Progenitor cell of endocrine pancreas (in vitro differentiated cells): ENCODE measurements at places on chromosomes 3 and 15.

- no peak for DNase-seq
These were observed 102.6 kb upstream of the GAP43 start for GRCh38 chr3:115520651-115521245.

DNA sequence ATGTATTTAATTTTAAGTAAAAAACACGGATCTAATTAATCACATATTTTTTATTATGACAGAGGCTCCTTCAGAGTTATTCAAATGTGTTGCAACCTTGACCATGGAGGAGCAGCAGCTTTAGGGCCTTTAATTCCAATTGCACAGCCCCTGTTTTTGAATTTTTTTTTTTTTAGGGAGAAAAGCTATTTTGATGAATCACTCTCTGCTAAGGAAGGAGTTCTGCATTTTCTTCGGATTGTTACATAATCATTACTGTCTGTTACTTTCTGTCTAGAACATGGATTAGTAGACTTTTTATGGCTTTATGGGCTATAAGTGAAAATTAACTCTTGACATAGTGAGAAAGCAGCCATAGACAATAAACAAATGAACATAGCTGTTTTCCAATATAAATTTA lies 90.8 kb downstream of the MCTP2 start:
- no peak for DNase-seq

DNA sequence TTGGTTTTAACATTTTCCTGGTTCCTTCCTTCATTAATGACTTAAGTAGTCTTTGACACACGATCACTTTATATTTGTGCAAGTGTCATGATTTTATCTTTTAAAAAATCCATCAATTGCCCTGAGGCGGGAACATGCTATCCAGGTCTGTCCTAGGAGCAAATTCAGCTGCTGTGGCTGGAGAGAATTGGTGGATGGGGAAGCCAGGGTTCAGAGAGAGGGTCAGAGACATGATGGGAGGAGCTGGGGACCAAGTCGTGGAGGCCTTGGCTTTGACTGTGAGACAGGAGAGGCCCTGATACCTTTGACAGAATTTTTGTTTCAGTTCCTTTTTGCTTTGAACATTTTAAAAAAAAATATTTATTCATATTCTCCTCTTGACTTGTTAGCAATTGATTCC lies 89.0 kb downstream of the CHRNA7 start:
- DNase-seq, result no peak

DNA sequence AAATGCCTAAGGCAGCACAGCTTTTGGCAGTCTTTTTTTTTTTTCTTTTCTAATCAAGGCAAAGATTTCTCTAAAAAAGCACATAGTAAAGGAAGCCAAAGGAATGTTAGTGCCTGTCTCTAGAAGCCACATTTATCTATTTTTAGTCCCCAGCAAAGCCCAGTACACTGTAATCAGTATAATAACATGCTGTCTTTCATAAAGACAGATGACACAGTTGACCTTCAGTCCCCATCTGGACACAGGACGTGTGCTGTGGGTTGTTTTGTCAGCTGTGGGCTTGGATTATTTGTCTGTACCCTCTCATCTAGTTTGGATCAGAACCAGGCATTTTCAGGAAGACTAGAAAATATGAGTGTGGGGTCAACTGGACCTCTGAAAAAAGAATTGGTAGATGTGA lies 110.4 kb upstream of the CTNNB1 start:
- DNase-seq, result no peak

DNA sequence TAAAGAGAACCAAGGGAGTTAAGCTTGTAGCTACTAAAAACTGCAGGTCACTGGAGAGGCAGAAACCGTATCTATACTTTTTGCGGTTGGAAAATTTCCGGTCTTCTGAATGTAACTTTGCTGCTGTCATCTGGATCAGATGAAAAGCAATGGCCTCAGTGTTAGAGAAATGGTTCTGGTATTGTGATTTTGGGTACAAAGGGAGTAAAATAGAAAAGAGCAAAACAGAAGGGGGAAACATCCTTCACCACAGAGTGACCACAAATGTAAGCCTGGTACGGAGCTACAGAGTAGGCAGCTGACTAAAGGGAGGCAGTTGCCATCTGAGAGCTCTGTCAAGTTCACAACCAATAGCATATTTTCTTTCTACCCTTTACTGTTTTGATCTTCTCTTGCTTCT lies 5.6 kb downstream of the CD96 start:
- no peak for DNase-seq

- DNase-seq, result no peak
These were observed 40.5 kb downstream of the FILIP1L start for GRCh38 chr3:100073714-100074307.

DNA sequence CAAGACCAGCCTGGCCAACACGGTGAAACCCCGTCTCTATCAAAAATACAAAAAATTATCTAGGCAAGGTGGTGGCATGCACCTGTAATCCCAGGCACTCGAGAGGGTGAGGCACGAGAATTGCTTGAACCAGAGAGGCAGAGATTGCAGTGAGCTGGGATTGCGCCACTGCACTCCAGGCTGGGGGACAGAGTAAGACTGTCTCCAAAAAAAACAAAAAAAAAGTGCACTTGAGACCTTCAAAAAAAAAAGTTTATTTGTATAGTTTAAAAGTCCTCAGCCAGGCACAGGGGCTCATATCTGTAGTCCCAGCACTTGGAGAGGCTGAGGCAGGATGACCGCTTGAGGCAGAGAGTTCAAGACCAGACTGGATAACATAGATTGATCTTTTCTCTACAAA lies 2.1 kb downstream of the PBRM1 start:
- DNase-seq, result no peak

GRCh38 chr3:172140499-172141391 lies 101.4 kb downstream of the FNDC3B start:
- DNase-seq, result no peak

DNA sequence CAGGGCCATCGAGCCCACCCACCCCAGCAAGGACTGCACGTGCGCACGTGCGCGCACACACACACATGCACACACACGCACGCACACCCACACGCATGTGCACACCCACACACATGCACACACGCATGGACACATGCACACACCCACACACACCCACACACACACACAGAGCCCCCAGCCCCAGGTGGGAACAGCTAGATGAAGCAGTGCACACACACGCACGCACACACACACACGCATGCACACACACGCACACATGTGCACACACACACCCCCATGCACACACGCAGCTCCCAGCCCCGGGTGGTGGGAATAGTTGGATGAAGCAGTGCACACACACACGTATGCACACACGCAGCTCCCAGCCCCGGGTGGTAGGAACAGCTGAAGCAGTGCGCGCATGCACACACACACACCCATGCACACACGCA lies 158.6 kb downstream of the XXYLT1 start:
- no peak for DNase-seq

DNA sequence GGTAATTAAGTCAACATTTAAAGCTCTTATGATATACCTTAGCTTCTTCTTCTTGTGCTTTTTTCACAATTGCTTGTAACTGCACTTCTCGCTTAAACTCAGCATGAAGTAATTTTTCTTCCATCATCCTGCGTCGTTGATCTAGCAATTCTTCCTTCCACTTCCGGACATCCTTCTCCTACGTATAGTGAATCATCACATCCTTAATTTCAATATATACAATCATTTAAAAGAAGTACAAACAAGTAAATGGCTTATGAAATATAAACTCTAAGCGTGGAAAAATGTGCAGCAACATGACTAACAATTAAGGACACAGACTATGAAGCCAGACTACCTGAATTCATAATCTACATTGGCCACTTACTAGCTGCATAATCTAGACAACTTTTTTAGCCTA lies 151.4 kb downstream of the SCAPER start:
- DNase-seq, result no peak

GRCh38 chr3:169662843-169663160 lies 710 bp downstream of the MECOM start:
- no peak for DNase-seq

DNA sequence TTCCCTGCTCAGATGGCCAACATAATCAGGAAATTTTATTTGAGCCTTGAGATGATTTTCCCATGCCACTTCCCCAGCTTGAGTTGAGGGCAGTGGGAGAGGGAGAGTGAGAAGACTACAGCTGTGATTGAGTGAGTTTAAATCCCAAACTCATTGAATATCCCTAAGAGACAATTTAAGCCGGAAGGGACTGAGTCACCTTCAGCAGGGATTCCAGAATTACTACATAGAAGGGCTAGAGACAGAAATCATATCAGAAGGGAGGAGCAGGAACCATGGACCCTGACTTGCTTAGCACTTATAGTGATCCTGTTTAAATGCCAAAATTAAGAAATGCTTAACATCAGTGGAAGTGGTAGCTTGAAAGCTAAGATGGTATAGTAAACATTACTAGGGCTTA lies 312.2 kb upstream of the SLCO3A1 start:
- DNase-seq, result no peak

GRCh38 chr15:71385457-71385856 lies 270.2 kb downstream of the THSD4 start:
- DNase-seq, result no peak

- no peak for DNase-seq
These were observed 9.6 kb downstream of the GABRR3 start for GRCh38 chr3:98025392-98025945.

GRCh38 chr15:88748081-88748480 lies 55.2 kb upstream of the ACAN start:
- no peak for DNase-seq

- no peak for DNase-seq
These were observed 36.3 kb downstream of the DUT start for GRCh38 chr15:48367483-48367882.

- DNase-seq, result no peak
These were observed 10.6 kb downstream of the DENND6A start for GRCh38 chr3:57682284-57682683.

GRCh38 chr3:81242871-81243270 lies 518.6 kb downstream of the GBE1 start:
- DNase-seq, result no peak

DNA sequence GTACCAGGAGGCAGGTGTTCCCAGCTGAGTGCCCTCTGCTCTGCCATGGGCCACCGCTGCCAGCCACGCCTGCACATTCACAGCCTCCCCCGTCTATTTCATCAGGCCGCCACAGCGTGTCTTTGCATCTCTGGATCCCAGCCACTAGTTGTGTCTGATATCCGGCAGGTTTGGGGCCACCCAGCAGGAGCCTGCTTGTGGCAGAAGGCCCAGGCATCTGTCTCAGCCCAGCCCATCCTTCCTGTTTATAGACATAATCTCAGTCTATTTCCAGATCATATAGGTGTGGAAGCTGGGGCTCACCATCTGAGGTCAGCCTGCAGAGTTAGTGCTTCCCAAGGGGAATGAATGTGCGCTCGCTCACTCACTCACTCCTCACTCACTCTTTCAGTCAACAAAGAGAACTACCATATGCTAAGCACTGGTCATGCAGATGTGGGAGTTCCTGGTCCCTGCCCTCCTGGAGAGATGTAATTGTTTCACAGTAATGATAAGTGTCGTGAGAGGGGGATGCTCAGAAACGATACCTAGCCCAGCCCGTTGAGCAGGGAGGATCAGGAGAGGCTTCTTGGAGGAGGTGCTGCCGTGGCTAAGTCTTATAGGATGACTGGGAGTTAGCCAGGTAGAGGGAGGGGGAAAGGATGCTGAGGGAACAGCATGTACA lies 60.6 kb downstream of the FGD5 start:
- no peak for DNase-seq

DNA sequence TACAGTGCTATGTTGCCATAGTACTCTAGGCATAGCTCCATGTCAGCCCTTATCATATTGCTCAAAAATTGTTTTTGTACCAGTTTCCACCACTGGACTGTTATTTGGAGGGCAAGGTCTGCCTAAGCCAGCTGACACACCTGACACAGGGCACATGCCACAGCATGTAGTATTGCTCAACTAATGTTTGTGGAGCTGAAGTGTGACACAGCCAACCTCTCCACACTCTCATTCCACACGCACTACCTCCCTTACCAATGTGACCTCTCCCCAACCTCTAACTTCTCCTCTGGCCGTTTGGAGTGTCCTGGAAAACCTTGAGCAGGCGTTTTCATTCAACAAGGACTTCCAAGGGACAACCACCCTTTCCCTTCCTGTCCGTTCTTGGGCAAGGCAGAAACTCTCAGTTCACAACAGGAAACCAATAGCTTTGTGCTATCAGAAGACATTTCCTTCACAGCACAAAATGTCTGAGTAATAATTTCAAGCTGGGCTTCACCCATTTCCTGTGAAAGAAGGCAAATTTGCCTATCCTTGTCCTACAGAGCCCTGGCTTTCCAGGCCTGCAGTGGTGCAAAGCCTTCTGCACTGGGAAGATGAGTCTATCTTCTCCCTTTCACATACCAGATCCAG lies 38.4 kb downstream of the TLNRD1 start:
- DNase-seq, result no peak

- DNase-seq, result no peak
These were observed 40.8 kb downstream of the MKRN3 start for GRCh38 chr15:23606226-23606625.

DNA sequence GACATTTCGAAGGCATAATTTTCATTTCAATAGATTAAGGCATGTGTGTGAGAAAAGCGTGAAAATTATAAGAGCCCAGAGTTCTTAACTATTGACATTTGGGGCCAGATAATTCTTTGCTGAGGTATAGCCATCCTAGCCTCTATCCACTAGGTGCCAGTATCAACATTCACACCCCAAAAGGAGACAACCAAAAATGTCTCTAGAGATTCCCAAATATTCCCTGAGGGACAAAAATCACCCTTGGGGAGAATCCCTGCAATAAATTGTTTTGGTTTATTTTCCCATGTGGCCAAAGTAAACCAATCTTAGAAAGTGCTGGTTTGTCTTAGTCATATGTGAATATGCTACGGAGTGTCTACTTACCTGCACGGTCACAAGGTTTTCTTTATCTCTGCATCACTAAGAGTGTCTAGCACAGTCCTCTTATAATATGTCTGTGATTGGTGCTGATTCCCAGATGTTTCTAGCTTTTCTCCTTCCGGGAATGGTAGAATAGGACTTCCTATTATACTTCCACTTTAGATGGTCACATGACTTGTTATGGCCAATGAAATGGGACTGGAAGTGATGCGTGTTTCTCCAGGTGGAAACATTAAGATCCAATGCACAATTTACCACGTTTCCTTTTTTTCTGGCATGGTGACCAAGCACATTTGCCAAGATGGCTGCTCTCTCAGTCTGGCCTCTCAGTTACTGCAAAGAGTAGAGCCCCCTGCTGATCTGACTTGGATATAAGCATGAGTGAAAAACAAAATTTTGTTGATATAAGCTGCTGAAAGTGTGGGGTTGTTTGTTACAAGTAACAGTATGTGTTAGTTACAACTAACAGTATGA lies 8.0 kb upstream of the KBTBD8 start:
- DNase-seq, result no peak

DNA sequence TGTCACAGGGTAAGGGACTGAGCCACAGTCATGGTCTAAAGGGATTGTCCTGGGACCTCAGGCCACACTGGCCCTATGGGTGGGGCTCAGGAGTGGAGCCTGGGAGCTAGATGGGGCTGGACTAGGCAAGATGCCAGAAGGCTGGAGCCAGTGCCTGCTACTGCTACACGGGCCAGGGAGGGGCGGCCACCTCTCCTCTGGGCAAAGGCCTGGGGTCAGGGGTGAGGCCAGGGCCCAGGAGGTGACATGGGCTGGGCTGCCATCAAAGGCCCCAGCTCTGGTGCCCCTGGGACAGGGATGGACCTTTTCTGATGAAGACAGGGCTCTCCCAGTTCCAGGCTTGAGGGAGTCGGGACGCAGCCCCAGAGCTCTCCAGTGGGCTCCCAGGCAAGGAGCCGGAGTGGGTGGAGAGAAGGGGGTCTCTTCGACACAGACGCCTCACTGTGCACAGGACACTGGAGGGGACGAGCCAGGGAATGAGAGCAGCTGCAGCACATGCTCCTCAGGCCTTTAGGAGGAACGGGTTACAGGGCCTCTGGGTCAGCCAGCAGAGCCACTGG lies 62.1 kb upstream of the IQSEC1 start:
- DNase-seq, result no peak

- no peak for DNase-seq
These were observed 284.0 kb upstream of the TBL1XR1 start for GRCh38 chr3:177481329-177481728.

- no peak for DNase-seq
These were observed 84.9 kb downstream of the ARNT2 start for GRCh38 chr15:80489030-80489594.
